KG1 (cell line): ENCODE measurements at places on chromosomes 6 and 20.

- no peak for DNase-seq
Observed at GRCh38 chr6:2020909-2021308, 224.5 kb downstream of the GMDS start.

- no peak for DNase-seq
Observed at GRCh38 chr20:43839793-43840199, 74.9 kb upstream of the TOX2 start.

DNA sequence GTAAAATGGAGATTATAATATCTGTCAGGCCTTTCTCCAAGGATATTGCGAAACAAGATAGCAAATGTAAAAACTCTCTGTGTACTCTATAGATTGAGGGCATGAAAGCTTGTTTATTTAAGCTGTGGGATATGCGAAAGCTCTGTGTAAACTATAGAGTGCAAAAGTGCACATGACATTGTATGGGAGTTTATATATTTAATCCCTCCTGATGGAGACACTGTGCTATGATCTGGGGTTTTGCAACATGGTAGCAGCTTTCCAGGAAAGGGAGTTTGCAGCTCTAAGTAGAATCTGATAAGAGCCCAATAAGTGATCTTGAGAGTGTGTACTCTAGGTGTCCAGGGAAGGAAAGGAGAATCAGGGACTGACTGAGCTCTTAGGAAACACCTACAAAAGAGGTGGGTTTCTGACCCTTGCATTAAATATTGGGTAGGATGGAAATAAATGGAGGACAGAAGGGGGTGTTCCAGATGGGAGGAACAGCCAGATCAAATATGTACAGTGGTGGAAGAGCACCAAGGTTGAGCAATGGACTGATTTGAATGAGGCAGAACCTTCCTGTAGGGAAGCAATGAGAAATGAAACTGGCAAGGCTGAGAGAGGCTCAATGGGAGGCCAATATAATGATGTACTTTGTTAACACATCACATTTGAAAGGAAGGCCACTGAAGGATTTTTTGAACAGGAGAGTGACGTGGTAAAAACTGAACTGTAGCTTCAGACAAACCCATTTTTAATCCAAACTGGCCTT, 450.1 kb downstream of the GJA1 start:
- DNase-seq = no peak

- no peak for DNase-seq
Observed at GRCh38 chr6:35600659-35601125, 88.0 kb upstream of the TULP1 start.

GRCh38 chr6:138107078-138107751, at the start of gene PERP:
TSS of gene PERP (minus strand) at chr6:138107419. CDS start at chr6:138107340, 79 bp downstream.
- no peak for DNase-seq

DNA sequence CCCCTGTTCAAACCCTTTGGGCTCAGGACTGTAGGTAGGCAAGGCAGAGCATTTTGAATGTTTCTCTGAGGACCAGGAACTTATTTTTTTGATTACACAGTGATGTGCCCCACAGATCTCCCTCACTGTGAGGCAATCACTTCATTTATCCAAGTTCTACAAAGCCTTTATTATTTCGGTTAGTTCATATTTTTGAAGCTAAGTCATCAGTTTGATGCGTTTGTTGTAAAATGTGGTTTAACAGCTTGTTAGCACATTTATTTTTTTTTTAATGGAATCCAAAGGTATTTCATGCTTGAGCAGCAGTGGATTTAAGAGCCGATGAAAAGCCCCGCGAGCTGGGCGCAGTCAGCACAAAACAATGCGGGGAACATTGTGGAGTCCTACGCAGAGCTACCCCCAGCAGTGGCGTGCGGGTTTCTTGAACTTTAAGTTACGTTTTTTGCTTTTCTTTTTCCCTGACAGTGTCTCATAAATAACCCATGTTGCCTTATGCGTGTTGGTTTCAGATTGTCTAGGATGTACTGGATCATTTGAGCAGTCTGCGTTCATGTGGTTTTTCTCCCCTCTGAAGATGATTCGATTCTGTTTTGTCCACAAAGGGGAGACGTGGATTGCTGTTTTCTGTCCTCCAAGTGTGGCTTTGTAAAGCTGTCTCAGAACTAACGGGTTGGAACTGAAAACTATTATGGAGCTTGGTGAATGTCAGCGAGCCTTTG, 233.6 kb upstream of the BMP2 start:
- no peak for DNase-seq

DNA sequence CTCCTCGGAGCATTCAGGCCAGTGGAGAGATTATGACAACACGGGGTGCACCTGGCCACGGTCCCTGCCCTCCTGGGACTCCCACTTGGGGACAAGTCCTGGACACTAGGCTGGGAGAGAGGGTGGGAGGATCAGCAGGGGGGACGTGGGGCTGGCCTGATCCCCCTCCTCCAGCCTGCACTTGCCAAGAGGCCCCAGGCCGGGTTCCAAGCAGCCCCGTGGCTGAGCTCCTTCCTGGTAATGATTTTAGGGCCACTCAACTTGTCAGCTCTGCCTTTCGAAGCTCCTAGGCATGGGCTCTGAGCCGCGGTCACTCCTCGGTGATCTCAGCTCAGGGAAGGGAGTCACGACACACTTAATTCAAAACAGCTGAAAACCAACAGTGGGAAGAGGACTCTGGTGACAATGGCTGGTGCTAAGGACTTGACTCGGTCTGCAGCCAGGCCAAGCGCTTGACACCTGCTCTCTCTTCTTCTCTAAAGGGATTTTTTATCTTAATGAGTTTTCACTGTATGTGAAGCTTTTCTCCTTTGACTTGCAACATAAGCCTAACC, 161.7 kb downstream of the BMP7 start:
- no peak for DNase-seq

DNA sequence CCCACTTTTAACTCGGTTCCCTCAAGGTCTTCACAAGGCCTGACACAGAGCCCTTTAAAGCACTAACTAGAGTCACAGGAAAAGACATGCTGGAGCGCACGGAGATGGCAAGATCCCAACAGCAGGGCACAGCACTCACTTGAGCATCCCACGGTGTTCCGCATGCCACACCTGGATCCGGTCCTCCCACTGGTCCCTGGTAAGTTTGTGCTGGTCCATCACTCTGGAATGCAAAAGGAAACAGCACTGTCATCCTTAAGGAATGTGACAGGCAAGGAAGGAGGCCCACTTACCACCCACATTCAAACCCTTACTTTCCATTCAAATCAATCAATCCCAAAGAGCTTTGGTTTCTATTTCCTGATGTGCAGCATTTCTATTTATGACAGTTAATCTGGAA, 34.7 kb downstream of the EZR start:
- no peak for DNase-seq

- no peak for DNase-seq
Observed at GRCh38 chr6:128754658-128755256, 128.2 kb upstream of the LAMA2 start.

GRCh38 chr20:10611357-10611756, 62.4 kb downstream of the JAG1 start:
- no peak for DNase-seq

GRCh38 chr20:11582060-11582459, 335.6 kb upstream of the BTBD3 start:
- no peak for DNase-seq

DNA sequence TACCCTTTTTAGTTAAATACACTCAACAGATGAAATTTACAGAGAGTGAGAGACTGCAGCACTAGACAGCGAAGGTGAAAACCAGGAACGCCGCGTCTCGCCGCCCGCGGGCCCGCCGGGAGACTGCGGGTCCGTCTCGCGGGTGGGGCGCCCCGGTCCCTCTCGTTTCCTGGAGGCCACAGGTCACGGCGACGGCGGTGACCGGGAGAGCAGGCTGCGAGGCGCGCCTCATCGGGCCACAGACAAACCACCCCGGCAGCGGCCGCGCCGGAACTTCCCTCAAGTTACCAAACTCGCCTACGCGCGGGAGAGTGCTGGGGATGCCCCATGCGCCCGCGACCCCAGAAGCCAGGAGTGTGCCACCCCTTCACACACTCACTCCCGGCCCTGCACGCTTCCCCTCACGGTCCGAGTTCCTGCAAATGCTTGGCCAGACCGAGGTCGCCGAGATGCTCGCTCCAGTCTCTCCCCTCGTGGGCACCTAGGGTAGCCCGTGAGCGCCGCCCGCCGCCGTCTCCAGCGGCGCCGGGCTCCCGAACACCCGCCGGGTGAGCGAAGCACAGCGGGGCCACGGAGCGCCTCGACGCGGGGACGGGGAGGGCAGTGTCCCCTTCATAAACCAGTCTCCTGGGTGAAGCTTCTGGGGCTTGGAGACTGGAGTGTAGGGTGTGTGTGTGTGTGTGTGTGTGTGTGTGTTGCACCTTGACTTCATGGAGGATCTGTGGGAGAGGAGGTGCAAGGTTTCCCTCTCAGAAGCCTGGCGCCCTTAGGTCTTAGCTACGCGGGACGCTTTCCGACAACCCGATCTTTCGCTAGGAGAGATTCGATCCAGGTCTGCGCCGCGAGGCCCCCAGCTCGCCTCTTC, 1.4 kb downstream of the BACH2 start:
- peak; percentile 8 for DNase-seq

GRCh38 chr6:3737831-3738210, 13.7 kb downstream of the PXDC1 start:
- DNase-seq = no peak

- DNase-seq = no peak
Observed at GRCh38 chr6:34057790-34058189, 88.1 kb downstream of the GRM4 start.

- DNase-seq = no peak
Observed at GRCh38 chr6:107524626-107525025, 34.7 kb downstream of the SOBP start.

DNA sequence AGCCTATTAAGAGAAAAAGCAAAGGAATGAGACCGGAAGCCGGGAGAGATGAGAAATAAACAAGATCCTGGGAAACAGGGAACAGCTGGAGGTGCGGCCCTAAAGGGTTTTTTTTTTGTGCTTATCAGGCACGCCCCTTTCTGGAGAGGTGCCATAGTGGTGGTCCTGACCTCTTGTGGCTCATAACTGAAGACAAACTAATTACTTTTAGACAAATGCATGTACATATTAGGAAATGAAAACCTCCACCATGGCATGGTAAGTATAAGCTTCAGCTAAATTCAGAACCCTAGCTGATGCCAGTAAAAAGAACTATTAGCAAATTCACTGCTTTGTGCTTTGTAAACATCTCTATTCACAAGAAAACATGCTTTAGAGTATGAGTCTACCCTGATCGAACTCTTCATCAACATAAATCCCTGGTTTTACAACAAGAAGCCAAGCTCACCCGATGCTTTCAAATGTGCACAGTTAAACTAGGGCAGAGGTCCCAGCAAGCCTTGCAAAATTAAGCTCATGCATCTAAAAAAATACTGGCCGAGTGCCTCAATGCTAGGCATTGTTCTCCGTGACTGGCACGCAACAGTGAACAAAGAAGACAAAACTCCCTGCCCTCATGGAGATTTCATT, 96.4 kb upstream of the MRPS10 start:
- no peak for DNase-seq

GRCh38 chr6:121330516-121330915, 3.8 kb downstream of the TBC1D32 start:
- no peak for DNase-seq

- DNase-seq = no peak
Observed at GRCh38 chr6:147582991-147583390, 74.5 kb downstream of the SAMD5 start.

DNA sequence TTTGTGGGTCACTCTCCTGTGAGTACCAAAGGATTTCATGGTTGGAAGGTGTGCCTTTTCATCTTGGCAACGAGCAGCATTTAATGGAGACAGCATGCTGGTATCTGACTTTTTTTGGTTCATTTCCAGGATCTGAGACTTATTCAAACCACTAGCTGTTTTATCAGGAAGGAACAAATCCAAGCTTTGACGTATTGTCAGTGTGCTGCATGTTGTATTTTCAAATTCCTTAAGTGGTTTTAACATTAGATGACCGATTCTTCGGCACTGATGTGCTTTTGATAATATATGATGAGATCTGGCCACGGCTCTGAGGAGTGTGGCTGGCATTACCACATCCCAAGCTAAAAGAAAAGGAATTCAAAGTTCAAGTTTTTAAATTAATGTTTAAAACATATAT, 6.4 kb downstream of the RMND1 start:
- no peak for DNase-seq

- DNase-seq = no peak
Observed at GRCh38 chr20:64104667-64105451, 2.5 kb downstream of the NPBWR2 start.

- DNase-seq = no peak
Observed at GRCh38 chr6:145031001-145031400, 704.3 kb downstream of the EPM2A start.

DNA sequence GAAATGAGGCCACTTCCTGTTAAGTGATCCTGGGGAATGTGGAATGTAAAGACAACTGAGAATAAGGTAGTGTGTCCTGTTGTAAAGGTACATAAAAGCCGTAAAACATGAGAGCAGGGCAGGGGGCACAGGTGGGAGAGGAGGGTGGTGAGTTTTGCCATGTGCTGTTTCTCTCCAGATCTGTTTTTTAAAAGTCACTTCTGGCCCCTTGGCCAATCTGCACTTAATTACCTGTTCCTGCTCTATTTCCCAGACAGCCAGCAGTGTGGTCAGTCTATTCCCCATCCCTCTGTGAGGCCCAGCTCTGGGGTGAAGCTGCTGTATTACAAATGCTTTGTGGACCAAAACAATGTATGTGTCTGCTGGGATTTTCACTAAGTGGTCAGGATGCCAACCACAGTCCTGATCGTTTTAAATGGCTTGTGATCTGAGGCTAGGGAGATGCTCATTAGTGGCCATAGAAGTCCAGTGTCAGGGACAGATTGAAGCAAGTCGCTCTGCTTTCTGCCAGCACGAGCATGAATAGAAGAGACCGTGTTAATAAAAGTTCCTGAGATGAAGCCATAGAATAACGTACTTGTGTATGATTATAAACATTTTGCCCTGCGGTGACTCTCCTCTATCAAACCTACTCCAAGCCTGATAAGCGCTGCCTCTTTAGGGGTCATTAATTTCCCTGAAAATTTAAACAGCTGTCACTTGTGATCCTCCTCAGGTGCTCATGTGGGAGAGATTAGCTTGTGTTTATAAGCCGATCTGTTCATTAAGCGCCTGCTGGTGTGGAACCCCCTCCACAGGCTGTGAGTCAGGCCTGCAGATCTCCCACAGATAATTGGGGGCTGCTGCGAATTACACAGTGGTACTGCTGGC, 111.8 kb upstream of the CENPW start:
- DNase-seq = no peak

GRCh38 chr20:48788486-48789072, 39.2 kb downstream of the PREX1 start:
- DNase-seq = no peak

DNA sequence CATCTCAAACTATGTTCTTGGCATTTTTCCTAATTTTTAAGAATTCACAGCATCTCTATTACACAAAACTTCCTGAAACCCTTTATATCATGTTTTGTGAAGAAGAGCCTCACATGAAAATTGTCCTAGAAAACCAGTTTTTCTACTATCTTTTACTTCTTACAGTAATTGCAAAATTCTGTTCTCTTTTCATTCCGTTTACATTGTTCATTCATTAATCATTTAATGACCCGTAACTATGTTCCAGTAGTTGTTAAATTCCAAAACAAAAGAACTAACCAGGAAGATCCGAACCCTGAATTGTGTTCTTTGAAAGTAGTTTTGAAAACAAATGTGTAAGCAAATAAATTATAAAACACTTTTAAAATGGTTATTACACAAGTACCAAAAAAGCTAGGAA, 597.0 kb downstream of the EYS start:
- no peak for DNase-seq
